ENCODE measurements at places on chromosomes 6 and 20.

GRCh38 chr6:65776332-65776731, 69.3 kb upstream of the EYS start:
- DNase-seq: no peak

GRCh38 chr6:135008072-135008940, 46.3 kb downstream of the HBS1L start:
- DNase-seq: no peak

- no peak for DNase-seq
Observed at GRCh38 chr6:44012078-44012493, 115.2 kb downstream of the MRPL14 start.

DNA sequence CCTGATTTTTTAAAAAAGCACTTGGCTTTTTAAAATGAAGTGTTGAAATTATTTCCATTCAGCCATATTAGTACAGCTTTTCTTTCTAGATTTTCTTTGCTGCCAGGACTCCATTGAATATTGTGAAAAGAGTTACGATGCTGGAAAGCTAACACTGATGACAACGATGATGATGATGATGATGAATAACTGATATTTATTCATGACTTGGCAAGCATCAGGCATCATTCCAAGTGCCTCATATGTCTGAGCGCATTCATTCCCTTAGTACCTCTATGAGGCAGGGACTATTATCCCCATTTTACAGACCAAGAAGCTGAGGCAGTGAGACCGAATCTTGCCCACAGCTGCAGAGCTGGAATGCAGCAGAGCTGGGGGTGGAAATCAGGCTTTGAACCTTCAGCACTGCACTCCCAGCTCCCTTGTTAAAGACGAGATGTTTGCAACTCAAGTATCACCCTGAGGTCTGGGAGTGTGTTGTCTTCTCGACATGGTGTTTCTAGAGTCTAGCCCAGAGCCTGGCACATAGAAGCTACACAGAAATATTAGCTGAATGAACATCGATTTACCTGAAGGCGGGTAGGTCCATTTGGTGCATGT, 85.5 kb upstream of the FRMD1 start:
- no peak for DNase-seq

DNA sequence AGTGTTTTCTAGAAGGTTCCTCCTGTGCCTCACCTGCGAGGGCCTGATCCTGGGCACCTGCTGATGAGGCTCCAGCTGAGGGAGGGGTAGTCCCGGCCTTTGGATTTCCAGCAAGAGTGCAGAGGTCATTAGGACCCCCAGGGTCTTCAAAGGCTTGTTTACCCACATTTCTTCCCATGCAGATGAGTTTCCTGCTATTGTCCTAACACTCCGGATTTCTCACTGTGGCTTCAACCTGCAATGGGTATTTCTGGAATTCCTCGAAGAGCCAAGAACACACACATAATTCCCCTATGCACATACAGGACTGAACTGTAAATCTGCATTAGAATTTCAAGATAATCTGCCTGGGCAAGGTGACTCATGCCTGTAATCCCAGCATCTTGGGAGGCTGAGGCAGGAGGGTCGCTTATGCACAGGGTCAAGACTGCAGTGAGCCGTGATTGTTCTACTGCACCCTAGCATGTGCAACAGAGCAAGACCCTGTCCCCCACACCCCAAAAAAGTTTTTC, 53.9 kb downstream of the ADNP start:
- no peak for DNase-seq

GRCh38 chr6:25025248-25025918, 89.6 kb upstream of the RIPOR2 start:
- DNase-seq: no peak

DNA sequence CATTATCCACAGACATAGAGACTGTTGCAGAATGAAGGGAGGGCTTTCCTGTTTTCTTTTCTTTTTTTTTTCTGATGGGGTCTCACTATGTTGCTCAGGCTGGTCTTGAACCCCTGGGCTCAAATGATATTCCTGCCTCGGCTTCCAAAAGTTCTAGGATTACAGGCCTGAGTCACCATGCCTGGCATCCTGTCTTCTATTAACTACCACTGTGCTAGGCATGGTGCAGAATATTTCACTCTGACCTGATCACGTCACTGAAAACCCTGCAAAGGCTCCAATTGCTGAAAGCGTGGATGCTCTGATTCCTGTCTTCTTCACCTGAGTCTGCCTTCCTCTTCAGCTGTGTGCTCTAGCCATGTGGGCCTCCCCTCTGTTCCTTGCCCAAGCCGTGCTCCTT, 8.5 kb upstream of the DNMT3B start:
- DNase-seq: no peak

- DNase-seq: no peak
Observed at GRCh38 chr6:89252907-89253306, 35.7 kb upstream of the GABRR1 start.

- DNase-seq: no peak
Observed at GRCh38 chr6:19712012-19712688, 125.0 kb upstream of the ID4 start.

- DNase-seq: no peak
Observed at GRCh38 chr6:166697113-166697512, 70.1 kb upstream of the RPS6KA2 start.

DNA sequence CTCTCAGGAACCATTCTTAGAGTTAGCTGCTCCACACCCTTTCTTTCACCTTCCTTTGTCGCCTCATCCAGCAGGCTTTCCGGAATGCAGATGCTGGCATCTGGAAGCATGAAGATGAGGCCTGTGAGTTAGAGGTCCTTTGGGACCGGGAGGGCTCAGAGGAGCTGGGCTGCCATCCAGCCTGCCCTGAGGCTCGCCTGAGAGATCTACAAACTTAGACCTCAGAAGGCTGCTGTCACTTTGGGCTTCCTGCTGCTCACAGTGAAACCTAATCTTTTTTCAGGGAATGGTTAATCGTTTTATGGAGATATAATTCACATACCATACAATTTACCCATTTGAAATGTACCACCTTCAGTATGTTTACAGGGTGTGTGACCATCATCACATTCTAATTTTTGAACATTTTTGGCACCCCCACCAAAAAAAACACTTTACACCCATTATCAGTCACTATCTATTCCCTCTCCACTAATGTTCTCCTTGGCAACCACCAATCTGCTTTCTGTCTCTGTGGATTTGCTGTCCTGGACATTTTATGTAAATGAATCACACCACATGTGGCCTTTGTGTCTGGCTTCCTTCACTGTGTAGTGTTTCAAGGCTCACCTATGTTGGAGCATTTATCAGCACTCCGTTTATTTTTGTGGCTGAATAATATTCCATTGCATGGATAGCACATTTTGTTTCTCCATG, 20.0 kb upstream of the MPC1 start:
- DNase-seq: no peak

- no peak for DNase-seq
Observed at GRCh38 chr6:88262332-88262731, 96.2 kb upstream of the CNR1 start.

- no peak for DNase-seq
Observed at GRCh38 chr20:35007891-35008290, 52.2 kb downstream of the MYH7B start.

DNA sequence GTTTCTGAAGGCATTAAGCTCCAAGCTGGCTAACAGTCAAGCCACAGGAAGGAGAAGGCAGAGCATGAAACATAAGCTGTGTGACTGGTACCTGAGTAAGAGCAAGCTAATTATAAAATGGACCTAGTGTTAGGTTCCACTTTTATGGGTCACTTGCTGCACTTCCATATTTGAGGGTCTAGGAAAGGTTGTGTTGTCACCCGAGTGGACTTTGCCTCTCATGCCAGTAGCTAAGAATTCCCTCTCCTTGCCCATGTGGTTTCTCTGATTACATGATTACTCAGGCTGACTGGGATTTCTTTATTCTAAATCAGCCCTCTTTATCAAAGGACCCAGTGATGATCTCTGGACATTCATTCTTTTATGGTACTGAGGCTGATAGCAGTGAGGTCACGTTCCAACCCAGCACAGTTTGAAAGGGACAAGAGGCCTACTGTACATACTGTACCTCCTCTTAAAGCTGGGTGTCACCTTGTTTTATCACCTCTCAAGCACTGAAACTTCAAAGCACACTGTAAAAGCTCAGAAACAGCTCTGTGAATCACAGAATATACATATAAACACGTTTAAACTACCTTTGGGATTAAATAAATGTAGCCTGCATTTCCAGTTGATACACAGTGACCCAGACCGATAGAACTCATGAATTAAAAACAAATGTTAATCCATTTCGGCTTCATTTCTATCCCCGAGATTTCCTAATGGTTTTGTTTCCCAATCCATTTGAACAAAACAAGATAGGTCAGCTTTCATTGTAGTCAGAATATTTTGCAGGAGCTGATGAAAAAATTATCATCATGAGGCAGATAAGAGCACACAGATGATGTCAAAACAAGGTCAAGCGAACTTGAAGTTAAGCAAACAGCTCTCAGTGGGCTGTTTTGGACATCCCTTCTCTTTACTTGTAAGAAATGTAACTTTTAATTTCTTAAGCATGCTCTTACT, 96.5 kb downstream of the ALDH8A1 start:
- DNase-seq: no peak
